ENCODE measurements at places on chromosomes 7 and 10. TPM values are rescaled to one million over a fixed set of nuclear protein-coding genes. Genes with fewer than 3 reads are reported as not detected.

- no peak for DNase-seq
Observed at GRCh38 chr10:86535132-86535882, 13.7 kb upstream of the WAPL start.

- DNase-seq = peak; percentile 87
Observed at GRCh38 chr10:59872892-59873463, 33.4 kb downstream of the CCDC6 start.

GRCh38 chr10:112565434-112566053, 118.5 kb downstream of the VTI1A start:
- peak; percentile 84 for DNase-seq

GRCh38 chr10:133405272-133405671, 11.3 kb downstream of the MTG1 start:
- no peak for DNase-seq

- peak; percentile 68 for DNase-seq
Observed at GRCh38 chr7:21580073-21580521, 37.3 kb downstream of the DNAH11 start.

- DNase-seq = no peak
Observed at GRCh38 chr7:118629898-118630438, 405.5 kb downstream of the ANKRD7 start.

DNA sequence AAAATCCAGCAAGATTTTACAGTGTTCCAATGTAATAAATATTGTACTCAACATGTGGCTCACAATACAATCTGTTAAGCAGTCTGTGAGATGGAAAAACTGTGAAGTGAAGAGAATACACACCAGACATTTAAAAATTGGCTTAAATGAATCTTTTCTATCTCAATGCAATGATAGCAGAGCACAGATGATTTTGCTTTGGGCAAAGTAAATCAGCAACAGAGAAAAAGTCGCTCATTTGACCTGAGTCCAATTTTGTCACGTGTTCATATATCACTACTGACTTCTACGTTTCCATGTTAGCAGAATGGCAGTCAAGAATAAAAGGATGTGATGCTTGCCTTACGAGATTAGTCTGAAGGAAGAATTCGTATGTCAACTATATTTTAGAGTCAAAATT, 506.7 kb downstream of the POM121L12 start:
- DNase-seq = no peak

GRCh38 chr7:19463581-19463980, 245.3 kb downstream of the POLR1F start:
- no peak for DNase-seq

DNA sequence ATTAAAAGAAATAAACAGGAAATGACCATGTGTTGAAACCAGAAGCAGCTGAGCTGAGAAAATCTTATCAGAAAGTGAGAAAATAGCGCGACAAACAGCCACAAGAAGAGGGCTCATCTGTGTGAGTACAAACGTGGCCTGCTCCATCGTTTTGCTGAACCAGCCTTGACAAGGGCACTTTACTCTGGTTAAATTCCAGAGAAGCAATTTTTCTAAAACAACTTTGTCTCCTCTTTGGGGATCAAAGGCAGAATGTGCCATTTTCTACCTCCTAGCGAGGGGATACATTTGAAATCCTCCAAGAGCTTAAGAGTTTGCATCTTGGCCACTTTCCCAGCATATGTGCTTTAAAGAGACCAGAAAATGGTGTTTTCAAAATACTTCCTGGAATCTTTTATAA, 51.3 kb upstream of the VIPR2 start:
- no peak for DNase-seq

DNA sequence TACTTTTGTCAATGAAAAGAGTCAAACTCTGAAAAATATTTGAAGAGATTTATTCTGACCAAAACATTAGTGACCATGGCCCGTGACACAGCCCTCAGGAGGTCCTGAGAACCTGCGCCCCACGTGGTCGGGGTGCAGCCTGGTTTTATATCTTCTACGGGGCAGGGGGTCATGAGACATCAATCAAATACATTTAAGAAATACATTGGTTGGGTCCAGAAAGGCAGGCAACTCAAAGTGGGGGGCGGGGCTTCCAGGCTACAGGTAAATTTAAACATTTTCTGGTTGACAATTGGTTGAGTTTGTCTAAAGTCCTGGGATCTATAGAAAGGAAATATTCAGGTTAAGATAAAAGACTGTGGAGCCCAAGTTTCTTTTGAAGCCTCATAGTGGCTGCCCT, 34.8 kb upstream of the BNIP3 start:
- DNase-seq = no peak

- peak; percentile 86 for DNase-seq
Observed at GRCh38 chr10:114520453-114520852, 116.2 kb upstream of the AFAP1L2 start.

- DNase-seq = no peak
Observed at GRCh38 chr10:1255118-1255517, 198.9 kb downstream of the WDR37 start.

GRCh38 chr7:100568176-100568895, 5.4 kb downstream of the SAP25 start:
- no peak for DNase-seq

- peak; percentile 83 for DNase-seq
Observed at GRCh38 chr10:68647672-68648341, 73.2 kb upstream of the CCAR1 start.

- DNase-seq = no peak
Observed at GRCh38 chr10:123991611-123992570, 100.3 kb upstream of the CPXM2 start.

- no peak for DNase-seq
Observed at GRCh38 chr10:100033766-100034418, 24.1 kb upstream of the DNMBP start.

GRCh38 chr7:156768698-156769472, 124.1 kb downstream of the LMBR1 start:
- DNase-seq = no peak

DNA sequence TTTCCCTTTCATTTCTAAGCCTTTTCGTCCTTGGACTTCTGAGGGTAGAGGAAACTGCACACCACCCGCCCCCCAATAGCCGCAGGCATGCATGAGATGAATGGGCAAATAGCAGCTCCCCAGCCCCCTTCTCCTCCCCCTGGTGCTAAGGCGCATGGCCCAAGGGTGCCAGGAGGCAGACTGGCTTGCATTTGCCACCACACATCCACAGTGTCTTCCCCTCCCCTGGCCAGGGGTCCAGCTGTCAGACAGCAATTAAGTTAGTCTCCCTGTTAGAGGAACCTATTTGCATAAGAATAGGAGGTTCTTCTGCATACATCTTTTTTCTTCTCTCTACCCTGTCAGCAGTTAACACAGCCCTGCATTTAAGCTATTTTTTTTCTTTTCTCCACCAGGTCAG, 20.2 kb downstream of the TOMM7 start:
- no peak for DNase-seq

GRCh38 chr10:26805567-26806245, 55.1 kb downstream of the ABI1 start:
- peak; percentile 22 for DNase-seq

- no peak for DNase-seq
Observed at GRCh38 chr7:132653366-132653930, 77.2 kb upstream of the PLXNA4 start.

DNA sequence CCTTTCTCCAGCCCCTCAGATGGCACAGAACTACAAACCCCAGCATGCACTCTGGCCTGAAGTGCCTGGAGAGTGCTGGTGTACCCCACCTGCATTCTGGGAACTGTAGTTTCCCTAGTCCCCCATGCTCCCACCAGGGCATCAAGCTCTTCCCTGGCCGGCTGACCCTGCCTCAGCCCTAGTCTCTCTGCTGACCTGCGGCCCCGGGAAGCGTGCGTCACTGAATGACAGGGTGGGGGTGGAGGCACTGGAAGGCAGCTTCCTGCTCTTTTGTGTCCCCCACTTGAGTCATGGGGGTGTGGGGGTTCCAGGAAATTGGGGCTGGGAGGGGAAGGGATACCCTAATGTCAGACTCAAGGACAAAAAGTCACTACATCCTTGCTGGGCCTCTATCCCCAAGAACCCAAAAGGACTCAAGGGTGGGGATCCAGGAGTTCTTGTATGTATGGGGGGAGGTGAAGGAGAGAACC, 2.1 kb downstream of the NOS3 start:
- no peak for DNase-seq

GRCh38 chr7:134058980-134059379, 68.2 kb upstream of the LRGUK start:
- no peak for DNase-seq

- DNase-seq = no peak
Observed at GRCh38 chr7:81094952-81095351, 176.1 kb upstream of the SEMA3C start.

- DNase-seq = no peak
Observed at GRCh38 chr7:45974540-45975360, 53.7 kb upstream of the IGFBP3 start.

DNA sequence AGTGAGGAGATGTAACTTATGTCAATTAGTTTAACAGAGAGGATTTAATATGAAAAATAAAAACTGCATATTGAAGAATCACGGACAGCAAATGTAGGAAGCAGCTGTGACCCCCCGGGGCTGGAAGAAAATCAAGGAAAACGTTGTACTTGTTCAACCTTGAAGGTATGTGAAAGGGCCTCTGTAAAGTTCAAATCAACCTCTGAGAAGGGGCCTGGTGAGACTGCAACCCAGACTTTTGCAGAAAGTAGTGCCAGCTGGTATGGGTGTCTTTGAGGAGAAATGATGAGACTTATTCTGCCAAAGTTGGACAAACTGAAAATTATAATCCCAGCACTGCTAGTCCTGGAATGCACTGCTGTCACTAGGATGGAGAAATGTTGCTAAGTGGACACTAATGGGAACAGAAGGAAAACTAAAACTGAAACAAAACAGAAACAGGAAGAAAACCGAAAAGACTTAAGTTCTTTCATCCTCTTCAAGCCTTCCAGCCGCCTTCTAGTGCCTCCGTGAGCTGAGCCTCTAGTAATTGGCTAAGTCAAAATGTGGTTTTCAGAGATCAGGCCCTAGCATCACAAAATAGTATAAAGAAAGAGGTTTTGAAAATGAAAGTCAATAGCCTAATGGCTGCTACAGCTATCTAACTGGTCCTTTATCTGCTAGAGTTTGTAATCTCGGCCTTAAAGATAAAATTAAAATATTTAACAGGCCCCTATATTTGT, 253.7 kb upstream of the SORCS1 start:
- DNase-seq = no peak

- DNase-seq = no peak
Observed at GRCh38 chr10:3484306-3485056, 300.5 kb downstream of the KLF6 start.

GRCh38 chr10:123045961-123046731, 37.3 kb downstream of the ACADSB start:
- no peak for DNase-seq

DNA sequence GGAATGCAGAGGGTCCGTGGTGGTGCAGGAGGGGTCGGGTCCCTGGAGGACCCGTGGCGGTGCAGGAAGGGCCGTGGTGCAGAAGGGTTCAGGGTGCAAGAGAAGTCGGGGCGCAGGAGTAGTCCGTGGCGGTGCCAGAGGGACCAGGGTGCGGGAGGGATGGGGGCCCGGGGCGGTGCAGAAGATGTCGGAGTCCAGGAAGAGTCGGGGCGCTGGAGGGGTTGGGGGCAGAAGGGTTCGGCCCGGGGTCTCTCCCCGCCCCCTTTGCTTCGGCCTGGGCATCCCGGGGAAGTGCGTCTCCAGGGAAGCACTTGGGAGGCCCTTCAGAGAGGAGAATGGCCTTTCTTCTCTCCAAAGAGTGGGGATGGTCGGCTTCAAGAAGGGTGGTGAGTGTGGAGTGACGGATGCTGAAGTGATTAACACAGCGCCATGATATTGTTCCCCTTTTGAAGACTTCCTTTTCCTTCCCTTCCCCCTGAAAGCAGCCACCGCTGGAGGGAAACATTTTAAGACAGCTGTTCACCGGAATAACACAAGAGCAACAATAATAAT, 997 bp downstream of the WDR37 start:
- DNase-seq = peak; percentile 6

Gene ABCB4
- not detected for total RNA-seq

Gene PGAM2
- total RNA-seq = not detected

Gene CHST15
- 5.6 TPM for total RNA-seq

Gene TEX47
- not detected for total RNA-seq

Gene TUBB8
- total RNA-seq = not detected

Gene NOS3
- 4.6 TPM for total RNA-seq

Gene TUBAL3
- not detected for total RNA-seq

Gene ZNF804B
- total RNA-seq = not detected

Gene WNT8B
- total RNA-seq = not detected

Gene VAX1
- not detected for total RNA-seq

Gene NUTM2E
- total RNA-seq = not detected

Gene PILRA
- total RNA-seq = 0.27 TPM

Gene LIPM
- 0.82 TPM for total RNA-seq

Gene NUPR2
- not detected for total RNA-seq

Gene ENO4
- total RNA-seq = 1.4 TPM

Gene COX19
- 12.5 TPM for total RNA-seq

Gene CH25H
- total RNA-seq = not detected

Gene CCDC7
- 15.8 TPM for total RNA-seq
